Endothelial cell of umbilical vein (primary cell): ENCODE measurements at places on chromosomes 4 and X. TPM values are rescaled to one million over a fixed set of nuclear protein-coding genes. Genes with fewer than 3 reads are reported as not detected.

DNA sequence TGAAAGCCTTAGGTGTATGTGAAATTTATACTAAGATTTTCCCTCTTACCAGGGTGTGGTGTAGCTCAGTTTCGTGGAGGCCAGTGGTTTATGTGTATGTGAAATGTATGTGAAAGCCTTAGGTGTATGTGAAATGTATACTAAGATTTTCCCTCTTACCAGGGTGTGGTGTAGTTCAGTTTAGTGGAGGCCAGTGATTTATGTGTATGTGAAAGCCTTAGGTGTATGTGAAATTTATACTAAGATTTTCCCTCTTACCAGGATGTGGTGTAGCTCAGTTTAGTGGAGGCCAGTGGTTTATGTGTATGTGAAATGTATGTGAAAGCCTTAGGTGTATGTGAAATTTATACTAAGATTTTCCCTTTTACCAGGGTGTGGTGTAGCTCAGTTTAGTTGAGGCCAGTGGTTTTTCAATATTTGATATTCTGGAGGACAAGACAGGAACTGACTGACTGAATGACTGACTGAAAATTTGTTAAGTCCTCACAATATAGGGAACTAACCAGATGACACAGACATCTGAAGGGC lies 143.7 kb downstream of the NEXMIF start:
- DNase-seq = no peak
- H3K4me1 ChIP-seq = no peaks in the 10 kb centered on the region
- no peaks in the 10 kb centered on the region for H3K36me3 ChIP-seq
- no peak overlapping the region for H3K27ac ChIP-seq
- H3K27me3 ChIP-seq = no peaks in the 10 kb centered on the region

SPATA18 gene
- total RNA-seq = 4.6 and 5.5 TPM in 2 replicates

BMP3 gene
- total RNA-seq = not detected in 2 replicates

ZMAT1 gene
- 3.7 and 4.3 TPM in 2 replicates for total RNA-seq

GRCh38 chrX:11351375-11352295 lies 58.4 kb downstream of the AMELX start:
- no peak overlapping the region for H3K4me3 ChIP-seq
- peaks cover 3% of the 10 kb centered on the region for H3K4me1 ChIP-seq
- H3K36me3 ChIP-seq = no peaks in the 10 kb centered on the region
- no peak overlapping the region for H3K27ac ChIP-seq
- no peaks in the 10 kb centered on the region for H3K27me3 ChIP-seq

GRCh38 chr4:153218961-153219360 lies 14.7 kb downstream of the TRIM2 start:
- no peak overlapping the region for H3K27ac ChIP-seq
- peaks cover 17% of the 10 kb centered on the region for H3K27me3 ChIP-seq
- H3K4me1 ChIP-seq = peaks cover 8% of the 10 kb centered on the region
- no peak overlapping the region for H3K4me3 ChIP-seq
- H3K36me3 ChIP-seq = no peaks in the 10 kb centered on the region
- DNase-seq = no peak

TMSB4X gene
- 6,742 and 6,858 TPM in 2 replicates for total RNA-seq

GRCh38 chrX:64850371-64851082 lies 125.7 kb downstream of the ZC4H2 start:
- no peaks in the 10 kb centered on the region for H3K36me3 ChIP-seq
- H3K27me3 ChIP-seq = no peaks in the 10 kb centered on the region
- no peaks in the 10 kb centered on the region for H3K4me1 ChIP-seq
- H3K27ac ChIP-seq = no peak overlapping the region
- H3K4me3 ChIP-seq = no peak overlapping the region
